ENCODE measurements at places on chromosomes 12 and 14. TPM values are rescaled to one million over a fixed set of nuclear protein-coding genes. Genes with fewer than 3 reads are reported as not detected.

TAS2R14 gene
- 13.5 TPM for polyA plus RNA-seq

ZFP36L1 gene
- 0.12 TPM for polyA plus RNA-seq

ZNF385A gene
- 0.46 TPM for polyA plus RNA-seq

NYNRIN gene
- 5.7 TPM for polyA plus RNA-seq

BAZ1A gene
- polyA plus RNA-seq, result 18.1 TPM

OR4M1 gene
- not detected for polyA plus RNA-seq

CMTM5 gene
- polyA plus RNA-seq, result not detected

SDR9C7 gene
- 0.63 TPM for polyA plus RNA-seq

NGB gene
- polyA plus RNA-seq, result 0.87 TPM

SAMD15 gene
- polyA plus RNA-seq, result 2.8 TPM

KCNJ8 gene
- polyA plus RNA-seq, result 0.34 TPM

OAS3 gene
- polyA plus RNA-seq, result not detected

HCAR2 gene
- polyA plus RNA-seq, result not detected

DEPDC4 gene
- not detected for polyA plus RNA-seq

TRPV4 gene
- polyA plus RNA-seq, result not detected

CCDC175 gene
- not detected for polyA plus RNA-seq

TSPAN8 gene
- polyA plus RNA-seq, result not detected

CMA1 gene
- not detected for polyA plus RNA-seq

IL25 gene
- polyA plus RNA-seq, result not detected

WDR89 gene
- 9.7 TPM for polyA plus RNA-seq

DENND5B gene
- polyA plus RNA-seq, result 23.8 TPM

KRT6A gene
- not detected for polyA plus RNA-seq

POTEG gene
- polyA plus RNA-seq, result not detected

CDKL1 gene
- 3.1 TPM for polyA plus RNA-seq

SPX gene
- polyA plus RNA-seq, result not detected

GCH1 gene
- 4.9 TPM for polyA plus RNA-seq

NRIP2 gene
- not detected for polyA plus RNA-seq

IAPP gene
- not detected for polyA plus RNA-seq

SLC11A2 gene
- polyA plus RNA-seq, result 62.3 TPM

NKX2-1 gene
- 1.5 TPM for polyA plus RNA-seq

PTCSC3 gene
- polyA plus RNA-seq, result not detected
